ENCODE measurements at places on chromosomes 12 and 14. TPM values are rescaled to one million over a fixed set of nuclear protein-coding genes. Genes with fewer than 3 reads are reported as not detected.
A peak's percentile ranks its signal among the peaks of the same experiment; 100 is the strongest.

DNA sequence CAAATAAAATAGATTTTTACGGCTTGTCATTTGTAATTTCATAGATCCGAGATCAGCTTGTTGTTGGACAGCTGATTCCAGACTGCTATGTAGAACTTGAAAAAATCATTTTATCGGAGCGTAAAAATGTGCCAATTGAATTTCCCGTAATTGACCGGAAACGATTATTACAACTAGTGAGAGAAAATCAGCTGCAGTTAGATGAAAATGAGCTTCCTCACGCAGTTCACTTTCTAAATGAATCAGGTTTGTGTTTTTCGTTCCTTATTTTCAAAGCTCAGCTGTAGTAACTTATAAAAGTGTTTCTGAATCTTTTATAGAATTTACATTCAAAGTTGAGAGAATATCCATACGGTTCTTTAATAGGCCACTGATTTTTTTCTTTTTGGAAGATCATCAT lies 89.1 kb downstream of the LRRK2 start:
- DNase-seq = no peak

DNA sequence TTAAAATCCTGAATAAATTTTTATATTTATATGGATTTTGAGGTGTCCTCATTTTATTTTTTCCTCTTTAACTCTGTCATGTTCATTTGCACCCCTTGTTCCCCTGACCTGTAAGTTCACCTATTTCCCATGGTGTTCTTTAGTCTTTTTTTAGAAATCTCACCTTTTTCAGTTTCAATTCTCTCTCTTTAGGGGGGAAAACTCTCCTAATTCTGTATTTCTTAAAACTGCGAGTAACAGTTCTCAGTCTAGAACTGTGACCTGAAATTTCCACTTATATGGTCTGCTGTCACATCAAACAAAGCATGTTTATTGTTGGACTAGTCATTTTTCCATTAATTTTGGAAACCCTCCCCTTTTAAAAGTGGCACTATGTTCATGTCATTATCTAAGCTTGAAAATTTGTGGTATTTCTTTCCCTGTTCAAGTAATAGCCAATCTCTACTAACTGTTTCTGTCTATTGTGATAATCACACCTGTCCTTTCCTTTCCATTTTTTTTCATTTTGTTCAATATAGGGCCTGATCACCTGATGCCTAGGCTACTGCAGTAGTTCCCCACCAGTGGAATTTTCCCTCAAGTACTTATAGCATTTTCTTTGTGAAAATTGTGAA lies 14.0 kb upstream of the FBXO33 start:
- no peak for DNase-seq

GRCh38 chr14:62179367-62180018 lies 417.3 kb downstream of the SNAPC1 start:
- peak; percentile 37 for DNase-seq

DNA sequence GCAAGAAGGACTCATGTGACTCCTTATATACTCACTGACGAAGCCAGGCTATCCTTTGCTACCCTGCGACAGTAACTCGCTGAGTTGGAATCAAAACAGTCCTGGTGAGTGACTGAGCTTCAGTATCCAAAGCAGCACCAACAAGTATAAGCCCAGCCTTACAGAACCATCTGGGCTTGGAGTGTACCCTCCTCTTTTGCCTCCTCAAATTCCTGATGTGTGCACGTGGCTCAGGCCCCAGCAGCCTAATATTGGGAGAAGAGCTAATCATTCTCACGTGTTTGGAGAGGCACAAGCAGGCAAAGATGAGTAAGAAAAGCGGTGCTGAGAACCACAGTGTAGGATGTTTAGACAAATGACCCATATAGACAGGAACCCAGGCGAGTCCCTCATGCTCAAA lies 34.4 kb downstream of the PPTC7 start:
- no peak for DNase-seq

DNA sequence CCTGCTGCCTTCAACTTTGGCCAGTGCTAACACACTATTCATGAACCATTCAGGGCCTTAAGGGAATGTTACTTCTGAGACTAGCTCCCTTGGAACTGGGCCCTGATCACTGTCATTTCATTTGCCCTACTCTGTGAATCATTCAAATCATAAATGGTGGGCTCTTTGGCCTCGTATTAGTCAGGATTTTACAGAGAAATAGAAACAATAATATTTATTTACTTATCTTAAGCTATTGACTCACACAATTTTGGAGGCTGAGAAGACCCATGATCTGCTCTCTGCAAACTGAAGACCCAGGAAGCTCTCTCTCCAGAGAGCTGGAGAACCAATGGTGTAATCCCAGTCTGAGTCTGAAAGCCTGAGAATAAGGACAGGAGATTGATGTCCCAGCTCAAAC lies 398.5 kb downstream of the LRIG3 start:
- no peak for DNase-seq

DBX2 gene
- polyA plus RNA-seq = 0.03 TPM
